ENCODE measurements at places on chromosomes 7 and 10.

DNA sequence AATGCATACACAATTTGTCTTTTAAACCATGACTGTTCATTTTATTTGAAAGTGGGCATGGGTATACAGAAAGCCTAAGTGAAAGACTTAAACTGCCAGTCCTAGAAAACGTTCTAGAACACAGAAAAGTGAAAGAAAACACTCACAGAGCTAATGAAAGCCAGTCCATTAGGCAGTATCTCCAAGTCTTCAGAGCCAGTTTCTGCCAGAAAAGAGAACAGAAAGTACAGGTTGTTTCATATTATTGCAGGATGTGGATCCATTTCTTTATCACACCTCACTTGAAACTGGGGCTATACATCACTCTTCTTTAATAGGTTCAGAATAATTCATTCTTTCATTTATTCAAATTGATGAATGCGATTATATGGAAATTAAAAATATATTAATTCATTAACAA is 7.7 kb downstream of the PON1 start:
- no peak for ATAC-seq

DNA sequence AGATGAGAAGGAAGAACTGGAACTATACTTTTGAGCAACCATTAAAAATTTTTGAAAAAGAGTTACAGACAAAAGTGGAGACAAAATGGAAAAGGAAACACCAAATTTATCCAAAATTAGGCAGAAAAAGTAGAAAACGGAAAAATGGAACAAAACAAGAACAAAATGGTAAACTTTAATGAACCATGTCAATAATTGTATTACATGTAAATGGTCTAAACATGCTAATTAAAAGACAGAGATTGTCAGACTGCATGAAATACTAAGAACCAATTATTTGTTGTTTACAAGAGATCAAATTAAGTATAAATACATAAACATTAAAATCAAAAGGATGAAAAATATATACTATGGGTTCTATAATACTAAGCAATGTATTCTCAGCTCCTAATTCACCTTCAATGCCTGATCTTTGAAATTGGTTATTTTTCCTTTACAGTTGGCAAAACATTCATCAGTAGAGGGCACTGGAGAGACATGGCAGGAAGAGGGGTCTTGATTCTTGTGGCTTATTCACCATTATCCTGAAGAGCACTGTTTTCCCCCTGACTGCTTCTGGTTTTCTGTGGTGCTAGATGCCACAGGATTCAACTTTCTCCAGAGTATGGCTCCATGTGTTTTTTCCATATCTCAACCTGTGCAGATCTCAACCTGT is 124.9 kb downstream of the ELFN1 start:
- ATAC-seq, result no peak

GRCh38 chr7:159099711-159100231 is 44.9 kb downstream of the VIPR2 start:
- ATAC-seq, result no peak

- no peak for ATAC-seq
Observed at GRCh38 chr7:98724591-98724990, 107.5 kb downstream of the NPTX2 start.

DNA sequence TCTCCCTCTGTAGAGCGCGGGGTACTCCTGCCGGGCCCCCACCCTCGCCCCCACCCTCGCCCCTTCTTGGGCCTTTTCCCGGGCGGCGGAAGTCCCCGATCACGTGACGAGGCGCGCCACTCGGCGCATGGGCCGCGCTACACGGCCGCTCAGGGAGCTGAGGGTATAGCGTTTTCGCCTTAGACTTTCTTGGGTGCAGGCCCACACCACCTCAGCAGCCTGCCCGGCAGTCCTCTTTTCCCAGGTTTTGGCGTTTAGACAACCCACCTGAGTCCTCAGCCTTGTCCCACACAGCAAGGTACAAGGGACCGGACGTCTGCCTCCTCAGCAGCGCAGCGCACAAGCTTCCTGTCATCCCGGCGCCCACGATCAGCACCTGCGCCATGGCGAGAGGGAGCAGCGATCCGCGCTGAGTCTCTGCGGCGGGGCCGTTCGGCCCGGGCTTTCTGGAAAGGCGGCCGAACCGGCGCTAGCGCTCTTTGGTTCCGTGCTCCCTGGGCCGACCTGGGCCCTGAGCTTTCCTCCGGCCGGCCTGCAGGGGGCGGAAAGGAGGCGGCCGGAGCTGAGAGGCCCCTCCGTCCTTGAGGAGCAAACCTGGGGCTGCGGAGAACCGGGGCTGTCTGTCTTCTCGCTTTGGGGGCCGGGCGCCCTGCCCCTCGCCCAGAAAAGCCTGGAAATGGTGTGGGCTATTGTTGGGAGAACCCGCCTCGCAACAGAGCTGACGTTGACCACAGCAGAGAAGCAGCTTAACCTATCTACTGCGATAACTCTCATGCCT is at the start of gene RNLS:
RNLS (minus strand) TSS at position 513 of the 778 bp plus-strand sequence.
- no peak for ATAC-seq
